Fibroblast of upper back skin (primary cell): ENCODE measurements at places on chromosomes 4 and X.

DNA sequence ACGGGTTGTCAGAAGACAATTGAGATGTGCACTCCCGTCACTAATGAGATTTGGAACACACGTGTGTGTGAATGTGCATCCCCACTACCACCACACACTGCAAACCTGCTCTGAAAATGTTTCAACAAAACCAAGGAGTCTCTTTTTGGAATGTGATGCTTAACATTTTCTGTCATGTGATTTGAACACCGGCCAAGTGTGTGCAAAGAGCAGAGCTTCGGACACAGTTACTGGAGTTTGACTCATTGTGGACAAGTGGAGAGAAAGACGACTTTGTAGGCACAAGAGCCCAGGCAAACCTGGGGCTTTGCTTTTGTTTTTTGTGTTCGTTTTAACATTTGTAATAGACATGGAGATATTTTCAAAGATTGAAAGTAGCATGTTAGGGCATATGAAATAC lies 49.2 kb downstream of the CCKAR start:
- DNase-seq = peak; percentile 47

- DNase-seq = no peak
Measured at GRCh38 chr4:94454405-94454804, 2.7 kb downstream of the PDLIM5 start.

GRCh38 chr4:53598483-53598882 lies 7.2 kb upstream of the LNX1 start:
- DNase-seq = no peak

- peak; percentile 49 for DNase-seq
Measured at GRCh38 chrX:12894074-12895030, 12.1 kb upstream of the TLR8 start.

GRCh38 chr4:147964266-147964880 lies 232.5 kb downstream of the ARHGAP10 start:
- DNase-seq = no peak
